CD4-positive, alpha-beta memory T cell (primary cell): ENCODE measurements at places on chromosomes 1 and 21.
A peak's percentile ranks its signal among the peaks of the same experiment; 100 is the strongest.

DNA sequence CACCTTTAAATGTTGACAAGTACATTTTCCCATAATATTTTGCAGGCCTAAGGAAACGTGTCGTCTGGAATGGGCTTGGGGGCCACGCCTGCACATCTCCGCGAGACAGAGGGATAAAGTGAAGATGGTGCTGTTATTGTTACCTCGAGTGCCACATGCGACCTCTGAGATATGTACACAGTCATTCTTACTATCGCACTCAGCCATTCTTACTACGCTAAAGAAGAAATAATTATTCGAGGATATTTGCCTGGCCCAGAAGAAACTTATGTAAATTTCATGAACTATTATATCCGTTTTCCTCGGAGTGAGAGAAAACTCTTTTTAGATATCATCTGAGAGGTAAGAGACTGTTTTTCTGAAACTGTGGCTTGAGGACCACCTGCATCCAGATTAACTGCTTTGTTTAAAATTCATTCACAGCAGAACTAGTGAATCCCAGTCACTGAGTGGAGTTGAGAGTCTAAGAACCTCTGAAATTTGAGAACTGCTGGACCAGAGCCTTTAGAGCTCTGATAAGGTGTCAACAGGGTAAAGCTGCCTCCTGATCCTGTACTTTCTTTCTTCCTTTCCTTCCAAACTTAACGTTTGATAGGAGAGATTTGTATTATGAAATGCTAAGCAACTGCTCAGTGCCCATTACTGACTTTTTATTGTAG, 811 bp downstream of the EXO1 start:
- no peak for DNase-seq

- DNase-seq, result no peak
These were observed 2.6 kb downstream of the TMEM51 start for GRCh38 chr1:15155888-15156741.

- DNase-seq, result no peak
These were observed 1.9 kb downstream of the NTRK1 start for GRCh38 chr1:156862584-156862983.

DNA sequence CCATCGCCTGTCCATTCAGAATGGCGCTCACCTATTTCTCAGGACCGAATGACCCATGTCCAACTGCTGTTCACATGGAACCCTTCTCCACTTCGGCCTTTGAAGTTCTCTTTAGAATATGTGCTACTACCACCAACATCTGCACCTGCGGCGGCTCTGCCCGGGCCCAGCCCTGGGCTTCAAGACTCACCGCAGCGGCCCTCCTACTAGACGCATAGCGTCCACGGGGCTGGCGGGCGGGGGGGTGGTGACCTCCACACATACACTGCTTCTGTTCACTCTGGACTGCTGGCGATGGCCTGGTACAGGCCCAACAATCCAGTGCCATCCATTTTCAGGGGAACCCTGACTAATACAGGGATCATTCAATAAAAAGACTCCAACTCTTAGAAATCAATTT, 394.2 kb downstream of the VAV3 start:
- no peak for DNase-seq

GRCh38 chr1:222654849-222655248, 37.0 kb downstream of the MIA3 start:
- peak; percentile 87 for DNase-seq

GRCh38 chr1:58356402-58356801, 190.1 kb downstream of the OMA1 start:
- DNase-seq, result no peak

DNA sequence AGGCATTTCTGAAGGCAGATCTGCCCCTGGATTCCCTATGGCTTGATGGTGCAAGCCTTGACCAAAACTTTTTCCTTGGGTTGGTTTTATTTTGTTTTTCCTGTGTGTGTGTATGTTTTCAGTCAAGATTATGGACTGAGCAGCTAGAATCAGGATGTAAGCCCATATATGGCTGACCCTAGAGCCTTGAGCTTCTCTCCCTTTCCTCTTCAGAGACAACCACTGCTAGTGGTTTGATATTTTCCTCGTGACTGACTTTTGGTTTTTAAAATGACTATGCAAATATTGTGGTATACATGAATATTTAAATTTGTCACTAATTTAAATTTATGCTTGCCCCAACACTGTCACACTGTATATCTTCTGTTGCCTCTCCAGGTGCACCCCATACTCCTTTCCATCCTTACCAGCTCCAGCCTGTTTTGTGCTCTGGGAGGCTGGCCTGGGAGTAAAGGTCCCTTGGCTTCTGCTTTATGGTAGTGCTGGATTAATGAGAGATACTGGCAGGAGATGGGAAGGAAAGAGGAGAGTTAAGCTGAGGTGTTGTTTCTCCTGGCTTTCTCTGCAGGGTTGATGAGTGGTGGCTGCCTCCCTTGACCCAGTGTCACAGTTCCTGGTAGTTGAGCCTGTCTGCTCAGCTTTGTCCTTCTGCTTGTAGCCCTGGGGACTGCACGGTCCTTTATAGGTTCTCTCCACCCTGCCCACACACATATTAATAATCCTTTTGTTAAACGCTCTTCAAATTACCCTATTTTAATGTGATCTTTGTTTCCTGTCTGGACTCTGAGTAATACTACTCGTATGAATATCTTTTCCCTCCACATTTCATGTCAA, 44.4 kb downstream of the RWDD3 start:
- DNase-seq, result no peak

- no peak for DNase-seq
These were observed 145.5 kb upstream of the FGGY start for GRCh38 chr1:59151387-59151761.

- DNase-seq, result no peak
These were observed 31.1 kb downstream of the CD160 start for GRCh38 chr1:145750426-145750825.

GRCh38 chr1:184222652-184223052, 164.2 kb upstream of the C1orf21 start:
- peak; percentile 18 for DNase-seq

DNA sequence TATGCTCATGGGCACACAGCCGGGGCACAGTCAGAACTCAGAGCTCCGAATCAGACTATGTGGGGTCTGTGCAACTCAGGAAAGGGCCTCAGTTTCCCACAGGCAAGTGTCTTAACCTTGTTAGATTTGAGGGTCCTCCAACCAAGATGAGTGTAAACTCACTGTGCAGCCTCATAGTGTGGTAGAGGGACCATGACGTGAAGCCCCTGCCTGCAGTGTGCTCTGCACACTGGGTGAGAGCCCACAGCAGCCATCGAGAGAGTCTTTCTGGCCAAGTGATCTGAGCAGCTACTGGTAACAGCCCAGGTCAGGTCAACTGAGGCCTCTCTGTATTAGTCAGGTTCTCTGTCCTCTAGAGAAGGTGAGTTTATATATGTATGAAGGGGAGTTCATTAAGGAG, 592 bp upstream of the LYPD8 start:
- no peak for DNase-seq

GRCh38 chr1:2528966-2529783, 888 bp downstream of the HES5 start:
- DNase-seq, result peak; percentile 67

DNA sequence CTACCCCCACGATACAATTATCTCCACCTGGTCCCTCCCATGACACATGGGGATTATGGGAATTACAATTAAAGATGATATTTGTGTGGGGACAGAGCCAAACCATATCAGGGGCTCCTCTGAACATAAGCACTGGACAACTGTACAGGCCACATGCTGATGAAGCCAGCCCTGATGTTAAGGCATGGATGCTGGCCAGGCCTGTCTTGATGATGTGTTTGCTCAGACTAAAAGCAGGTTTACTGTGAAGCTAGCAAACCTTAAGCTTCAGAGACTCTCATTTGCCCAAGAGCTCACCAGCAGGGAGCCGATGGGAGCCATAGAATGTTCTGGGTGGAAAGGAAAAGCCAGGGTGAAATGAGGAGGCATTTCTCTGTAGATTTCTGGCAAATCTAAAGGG, 135.3 kb upstream of the KCNK1 start:
- DNase-seq, result no peak

DNA sequence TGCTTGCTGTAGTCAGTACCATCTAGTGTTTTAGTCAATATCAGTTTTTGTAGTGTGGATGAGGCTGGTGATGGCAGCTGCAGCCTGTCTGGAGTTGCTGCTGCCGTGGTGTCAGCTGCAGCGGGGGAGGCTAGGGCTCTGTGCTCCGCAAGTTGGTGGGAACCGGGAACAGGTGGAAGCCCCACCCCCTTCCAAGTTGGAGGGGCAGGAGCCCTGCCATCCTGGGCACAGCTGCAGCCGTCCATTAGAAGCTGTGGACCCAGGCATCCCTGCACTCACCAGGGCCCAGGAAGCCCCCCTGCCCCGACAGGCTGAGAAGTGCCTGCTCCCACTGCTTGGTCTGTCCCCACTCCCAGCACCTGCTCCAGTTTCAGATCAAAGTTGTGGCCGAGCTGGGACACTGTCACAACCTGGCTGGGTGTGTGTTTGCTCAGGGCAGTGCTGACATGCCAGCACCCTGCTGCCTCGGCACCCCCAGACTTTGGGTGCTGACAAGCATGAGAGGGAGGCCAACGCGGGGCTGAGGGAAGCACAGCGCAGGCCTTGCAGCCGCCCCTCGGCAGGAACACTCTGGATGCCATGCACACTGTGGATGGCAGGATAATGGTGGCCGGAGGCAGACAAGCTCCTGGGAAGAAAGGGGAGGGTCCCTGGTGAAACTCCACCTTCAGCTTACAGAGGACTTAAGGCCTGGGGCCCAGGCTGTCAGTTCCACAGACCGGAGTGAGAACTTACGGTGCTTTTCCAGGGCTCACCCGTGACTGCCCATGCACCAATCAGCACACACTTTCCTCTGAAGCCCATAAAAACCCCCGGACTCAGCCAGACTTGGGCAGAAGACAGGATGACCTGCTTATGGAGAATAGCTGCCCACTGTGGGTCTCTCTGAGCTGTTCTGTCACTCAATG, 86.9 kb downstream of the ADARB1 start:
- no peak for DNase-seq

DNA sequence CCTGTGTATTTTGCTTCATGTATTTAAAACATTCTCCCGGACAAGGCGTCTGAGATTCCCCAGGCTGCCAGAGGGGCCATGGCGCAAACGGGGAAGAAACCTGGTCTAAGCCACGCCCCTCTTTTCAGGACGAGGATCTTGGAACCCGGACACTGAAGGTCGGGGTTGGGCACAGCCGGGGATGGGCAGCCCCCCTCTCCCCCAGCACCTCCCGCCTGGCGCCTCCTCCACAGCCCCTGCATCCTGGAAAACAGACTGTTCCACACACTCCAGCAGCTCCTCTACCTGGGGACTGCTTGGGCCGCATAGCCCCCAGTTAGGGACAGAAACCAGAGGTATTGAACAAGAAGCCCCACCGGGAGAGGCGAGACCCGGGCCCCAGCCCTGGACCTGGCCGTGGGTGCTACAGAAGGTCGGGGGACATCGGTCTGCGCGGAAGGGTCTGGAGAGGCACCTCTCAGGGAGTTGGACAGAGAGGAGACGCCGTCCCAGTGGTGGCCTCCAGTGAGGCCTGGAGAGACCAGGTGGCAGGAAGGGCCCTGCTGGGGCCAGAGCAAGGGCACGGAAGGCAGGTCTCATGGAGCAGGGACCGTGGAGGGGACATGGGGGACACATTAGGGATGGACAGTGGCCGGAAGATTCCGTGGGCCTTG, 5.4 kb downstream of the TP73 start:
- DNase-seq, result no peak

GRCh38 chr1:110375490-110375889, 15.3 kb downstream of the SLC16A4 start:
- no peak for DNase-seq

- peak; percentile 47 for DNase-seq
These were observed 918 bp downstream of the MIB2 start for GRCh38 chr1:1616045-1616790.

GRCh38 chr1:95408507-95409136, 174.6 kb downstream of the RWDD3 start:
- no peak for DNase-seq

GRCh38 chr1:85352055-85352454, 75.6 kb upstream of the BCL10 start:
- DNase-seq, result no peak

DNA sequence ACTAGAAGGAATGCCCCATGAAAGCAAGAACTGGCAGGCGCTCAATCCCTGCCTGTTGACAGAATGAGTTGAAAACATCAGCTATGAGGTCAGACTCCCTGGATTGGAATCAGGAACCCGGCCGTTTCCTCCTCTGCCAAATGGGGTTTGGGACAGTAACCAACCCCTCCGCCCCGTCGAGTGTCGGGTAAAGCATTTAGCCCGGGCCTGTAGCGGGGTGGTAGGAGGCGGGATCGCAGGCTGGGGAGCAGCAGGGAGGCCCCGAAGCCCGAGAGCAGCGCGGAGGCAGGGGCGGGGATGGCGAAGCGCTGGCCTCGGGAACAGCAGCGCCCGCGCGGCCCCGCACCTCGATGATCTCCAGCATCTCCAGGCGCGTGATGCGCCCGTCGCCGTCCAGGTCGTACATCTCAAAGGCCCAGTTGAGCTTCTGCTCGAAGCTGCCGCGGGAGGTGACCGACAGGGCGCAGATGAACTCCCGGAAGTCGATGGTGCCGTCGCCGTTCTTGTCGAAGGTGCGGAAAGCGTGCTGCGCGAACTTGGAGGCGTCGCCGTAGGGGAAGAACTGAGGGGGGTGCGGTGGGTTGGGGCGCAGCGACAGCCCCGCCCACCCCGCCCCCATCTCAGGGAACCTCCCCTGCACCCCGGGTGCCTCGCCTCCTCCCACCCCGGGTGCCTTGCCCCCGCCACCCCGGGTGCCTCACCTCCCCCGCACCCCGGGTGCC, 7.5 kb downstream of the HPCAL4 start:
- DNase-seq, result peak; percentile 46

GRCh38 chr1:55935236-55935635, 644.1 kb downstream of the PLPP3 start:
- DNase-seq, result no peak

GRCh38 chr1:17587693-17588047, 48.2 kb downstream of the ARHGEF10L start:
- no peak for DNase-seq

GRCh38 chr1:31881688-31882000, 56.5 kb downstream of the PTP4A2 start:
- DNase-seq, result no peak
